ENCODE measurements at places on chromosomes 13 and 19.
A peak's percentile ranks its signal among the peaks of the same experiment; 100 is the strongest.

DNA sequence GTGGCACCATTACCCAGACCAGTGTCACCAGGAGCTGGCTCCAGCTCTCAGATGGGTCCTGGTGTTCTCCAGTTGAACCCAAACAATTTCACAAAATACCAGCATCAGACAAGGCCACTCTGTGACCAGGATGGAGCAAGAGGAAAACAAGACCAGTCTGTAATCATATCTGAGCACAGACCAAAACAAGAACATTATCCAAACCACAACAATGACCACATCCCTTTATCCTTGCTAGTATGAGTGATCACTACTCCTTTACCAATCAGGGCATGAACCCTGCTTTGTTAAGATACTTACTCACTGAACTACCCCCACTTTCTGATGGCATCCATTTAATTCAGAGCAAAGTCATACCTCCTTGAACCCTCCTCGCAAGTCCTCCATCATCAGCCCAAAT, 145.9 kb downstream of the NUFIP1 start:
- no peaks in the 10 kb centered on the region for H3K27me3 ChIP-seq
- H3K4me1 ChIP-seq = no peaks in the 10 kb centered on the region
- no peak overlapping the region for H3K27ac ChIP-seq
- DNase-seq = no peak
- no peak overlapping the region for H3K4me3 ChIP-seq
- H3K36me3 ChIP-seq = no peaks in the 10 kb centered on the region

GRCh38 chr19:46484656-46485055, 11.0 kb downstream of the PNMA8B start:
- H3K27ac ChIP-seq = no peak overlapping the region
- peaks cover 5% of the 10 kb centered on the region for H3K27me3 ChIP-seq
- H3K4me1 ChIP-seq = peaks cover 3% of the 10 kb centered on the region

- DNase-seq = no peak
- H3K36me3 ChIP-seq = no peaks in the 10 kb centered on the region
- H3K27me3 ChIP-seq = no peaks in the 10 kb centered on the region
- H3K4me3 ChIP-seq = no peak overlapping the region
These were observed 192.6 kb upstream of the UBL3 start for GRCh38 chr13:30042891-30043630.

DNA sequence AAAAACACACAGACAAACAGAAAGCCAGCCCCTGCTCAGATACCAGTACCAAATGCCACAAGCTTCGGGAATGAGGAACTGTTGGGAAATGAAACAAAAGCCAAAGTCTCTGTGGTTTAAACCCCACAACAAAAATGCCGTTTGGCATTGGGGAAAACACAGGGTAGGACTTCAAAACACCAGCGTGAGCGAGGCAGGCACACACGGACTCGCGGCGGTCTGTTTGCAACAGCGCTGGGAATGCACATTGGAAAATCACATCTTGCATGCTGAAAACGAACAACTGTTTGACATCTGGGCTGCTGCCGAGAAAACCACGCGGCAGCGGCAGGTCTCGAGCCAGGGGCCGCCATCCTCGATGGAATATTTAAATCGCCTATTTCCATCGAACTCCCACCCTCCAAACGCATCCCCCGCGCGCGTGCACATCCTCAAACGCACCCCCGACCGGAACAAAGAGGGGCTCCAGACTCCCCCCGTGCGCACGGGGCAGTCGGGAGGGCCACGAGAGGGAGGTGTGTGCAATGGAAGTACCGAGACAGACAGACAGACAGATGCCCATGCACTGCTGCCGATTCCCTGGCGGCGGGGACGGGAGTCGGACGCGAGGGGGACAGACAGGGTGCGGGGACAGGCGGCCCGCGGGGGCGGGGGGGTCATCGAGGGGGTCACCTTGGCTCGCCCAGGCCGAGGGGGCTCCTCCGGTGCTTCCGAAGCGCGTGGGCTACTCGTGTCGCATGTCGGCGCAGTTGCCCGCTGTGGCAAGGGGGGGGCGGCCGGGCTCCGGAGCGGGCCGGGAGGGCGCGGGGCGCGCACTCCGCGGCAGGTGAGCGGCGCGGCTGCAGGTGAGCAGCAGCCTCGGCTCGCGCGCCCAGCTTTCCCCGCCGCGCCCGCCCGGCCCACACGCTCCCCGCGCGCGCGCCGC, at the start of gene GPR12:
Gene GPR12 (minus strand): TSS at position 880 of the 925 bp plus-strand sequence. CDS start 959 bp downstream, outside the sequence.
- no peak for DNase-seq
- H3K27me3 ChIP-seq = peaks cover 4% of the 10 kb centered on the region
- H3K27ac ChIP-seq = no peak within 1 kb of the TSS
- H3K4me1 ChIP-seq = no peaks in the 10 kb centered on the region
- H3K36me3 ChIP-seq = no peaks in the 10 kb centered on the region

DNA sequence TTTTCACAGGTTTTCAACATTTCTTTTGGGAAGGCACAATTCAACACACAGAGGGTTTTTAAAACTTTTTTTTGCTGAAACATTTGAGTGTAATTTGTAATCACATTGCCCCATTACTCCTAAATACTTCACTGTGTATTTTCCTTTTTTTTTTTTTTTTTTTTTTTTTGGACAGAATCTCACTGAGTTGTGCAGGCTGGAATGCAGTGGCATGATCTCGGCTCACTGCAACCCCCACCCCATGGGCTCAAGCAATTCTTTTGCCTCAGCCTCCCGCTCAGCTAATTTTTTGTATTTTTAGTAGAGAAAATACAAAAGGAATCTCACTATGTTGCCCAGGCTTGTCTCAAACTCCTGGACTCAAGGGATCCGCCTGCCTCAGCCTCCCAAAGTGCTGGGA, 14.8 kb upstream of the DNAJC15 start:
- H3K27ac ChIP-seq = no peak overlapping the region
- no peak for DNase-seq
- no peaks in the 10 kb centered on the region for H3K4me1 ChIP-seq
- no peak overlapping the region for H3K4me3 ChIP-seq

GRCh38 chr19:55173714-55174409, 6.2 kb downstream of the SYT5 start:
- peaks cover 10% of the 10 kb centered on the region for H3K4me1 ChIP-seq
- H3K27ac ChIP-seq = no peak overlapping the region
- DNase-seq = no peak
- H3K27me3 ChIP-seq = peaks cover 44% of the 10 kb centered on the region

GRCh38 chr13:111080642-111081041, 34.5 kb upstream of the ARHGEF7 start:
- H3K27me3 ChIP-seq = no peaks in the 10 kb centered on the region
- H3K4me1 ChIP-seq = no peaks in the 10 kb centered on the region
- H3K4me3 ChIP-seq = no peak overlapping the region
- no peak for DNase-seq
- H3K36me3 ChIP-seq = no peaks in the 10 kb centered on the region
- H3K27ac ChIP-seq = no peak overlapping the region

DNA sequence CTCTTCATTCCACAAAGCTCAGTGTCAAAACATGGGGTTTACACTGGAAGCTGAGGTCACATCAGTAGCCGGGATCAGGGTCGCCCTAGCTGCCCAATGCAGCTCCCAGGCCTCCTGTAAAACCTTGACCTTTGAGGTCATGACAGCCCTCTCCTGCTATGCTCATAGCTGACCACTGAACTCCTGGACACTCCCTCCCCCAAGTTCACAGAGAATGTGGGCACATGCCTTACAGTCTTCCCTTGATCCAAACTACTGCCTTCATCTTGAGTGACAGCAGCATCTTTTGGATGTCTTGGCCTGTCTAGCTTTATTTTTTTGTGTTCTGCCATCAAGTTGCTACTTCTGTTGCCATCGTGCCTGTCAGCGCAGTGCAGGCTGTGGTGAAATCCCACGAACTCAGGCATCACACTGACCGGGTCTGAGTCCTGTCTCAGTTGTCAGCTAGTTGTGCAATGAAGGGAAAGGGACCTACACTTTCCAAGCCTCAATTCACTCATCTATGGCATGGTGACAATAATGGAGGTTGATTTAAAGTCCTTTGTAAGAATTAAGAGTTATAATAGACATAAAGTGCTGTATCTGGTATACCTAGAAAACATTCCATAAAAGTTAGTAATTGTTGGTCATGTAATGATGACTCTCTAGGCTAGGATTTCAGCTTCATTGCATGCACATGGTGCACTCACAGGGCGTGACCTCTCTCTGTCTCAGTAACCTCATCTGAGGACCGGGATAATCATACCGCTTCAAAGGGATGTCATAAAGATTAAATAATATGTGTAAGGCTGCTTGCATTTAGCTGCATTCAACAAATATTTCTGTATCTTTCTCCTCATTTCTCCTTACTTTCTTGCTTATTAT, 16.4 kb upstream of the ALOX5AP start:
- H3K36me3 ChIP-seq = no peaks in the 10 kb centered on the region
- no peaks in the 10 kb centered on the region for H3K4me1 ChIP-seq
- no peak overlapping the region for H3K4me3 ChIP-seq

GRCh38 chr13:113493315-113493951, 2.9 kb upstream of the DCUN1D2 start:
- no peak for DNase-seq
- H3K4me3 ChIP-seq = no peak overlapping the region
- H3K36me3 ChIP-seq = no peaks in the 10 kb centered on the region
- H3K27ac ChIP-seq = peak overlapping the region; percentile 0
- no peaks in the 10 kb centered on the region for H3K27me3 ChIP-seq

DNA sequence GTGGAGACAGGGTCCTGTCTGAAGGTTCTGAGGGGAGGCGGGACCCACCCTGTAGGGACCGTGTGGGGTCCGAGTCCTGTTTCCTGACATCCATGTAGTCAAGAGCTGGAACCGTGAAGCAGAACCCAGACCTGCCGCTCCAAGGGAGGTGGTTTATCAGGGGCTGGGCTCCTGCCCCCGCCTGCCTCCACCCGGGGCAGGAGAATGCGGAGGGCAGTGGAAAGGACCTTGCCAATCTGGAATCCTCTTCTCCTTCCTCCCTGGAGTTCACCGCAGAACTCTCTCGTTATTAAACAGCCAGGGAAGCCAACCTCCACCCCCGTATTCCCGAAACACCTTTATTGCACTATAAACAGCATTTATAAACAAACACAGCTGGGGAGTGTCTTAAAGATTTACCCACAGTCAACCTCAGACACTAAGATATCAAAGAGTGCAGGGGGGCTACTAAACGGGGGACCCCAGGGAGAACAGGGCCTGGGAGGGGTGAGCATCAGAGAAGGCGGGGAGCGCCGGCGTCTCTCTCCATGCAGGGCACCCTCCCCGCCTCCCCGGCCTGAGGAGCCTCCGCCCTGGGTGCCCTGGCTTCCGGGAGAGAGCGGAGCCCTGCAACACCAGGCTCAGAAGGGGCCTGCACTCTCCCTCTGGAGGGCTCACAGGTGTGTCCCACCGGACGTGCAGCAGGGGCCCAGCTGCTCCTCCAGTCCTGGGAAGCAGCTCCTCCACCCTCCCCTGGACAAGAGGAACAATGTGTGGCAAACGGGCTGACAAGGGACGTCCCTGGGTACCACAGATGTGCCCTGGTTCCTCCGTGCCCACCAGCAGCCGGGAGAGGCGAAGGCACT, 3.6 kb downstream of the C2CD4C start:
- DNase-seq = no peak
- H3K4me3 ChIP-seq = no peak overlapping the region
- H3K4me1 ChIP-seq = peaks cover 8% of the 10 kb centered on the region
- no peaks in the 10 kb centered on the region for H3K36me3 ChIP-seq
- no peak overlapping the region for H3K27ac ChIP-seq
- no peaks in the 10 kb centered on the region for H3K27me3 ChIP-seq

- peak overlapping the region; percentile 16 for H3K4me3 ChIP-seq
- H3K27me3 ChIP-seq = no peaks in the 10 kb centered on the region
- H3K4me1 ChIP-seq = peaks cover 11% of the 10 kb centered on the region
- DNase-seq = no peak
- no peak overlapping the region for H3K27ac ChIP-seq
These were observed 2.8 kb downstream of the S1PR5 start for GRCh38 chr19:10514211-10515145.

DNA sequence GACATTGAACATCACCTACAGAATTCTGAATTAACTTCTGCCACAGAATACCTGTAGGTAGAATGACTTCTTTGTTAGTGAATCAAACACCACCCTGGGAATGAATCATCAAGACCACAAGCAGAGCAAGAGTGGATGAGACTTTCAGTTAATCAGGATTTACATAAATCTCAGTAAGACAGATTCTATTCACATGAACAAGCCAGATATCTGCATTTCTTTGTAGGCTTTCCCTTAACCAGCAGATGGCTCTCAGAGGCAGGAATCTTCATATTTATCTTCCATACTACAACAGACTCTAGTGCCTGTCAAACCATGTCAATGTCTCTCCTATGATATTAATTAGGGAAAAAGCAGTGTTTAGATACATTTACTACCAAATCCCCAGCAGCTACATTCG, 412.1 kb downstream of the KLF12 start:
- no peaks in the 10 kb centered on the region for H3K27me3 ChIP-seq
- H3K4me3 ChIP-seq = no peak overlapping the region
- no peaks in the 10 kb centered on the region for H3K36me3 ChIP-seq
- H3K27ac ChIP-seq = no peak overlapping the region
- peaks cover 7% of the 10 kb centered on the region for H3K4me1 ChIP-seq
- DNase-seq = no peak

DNA sequence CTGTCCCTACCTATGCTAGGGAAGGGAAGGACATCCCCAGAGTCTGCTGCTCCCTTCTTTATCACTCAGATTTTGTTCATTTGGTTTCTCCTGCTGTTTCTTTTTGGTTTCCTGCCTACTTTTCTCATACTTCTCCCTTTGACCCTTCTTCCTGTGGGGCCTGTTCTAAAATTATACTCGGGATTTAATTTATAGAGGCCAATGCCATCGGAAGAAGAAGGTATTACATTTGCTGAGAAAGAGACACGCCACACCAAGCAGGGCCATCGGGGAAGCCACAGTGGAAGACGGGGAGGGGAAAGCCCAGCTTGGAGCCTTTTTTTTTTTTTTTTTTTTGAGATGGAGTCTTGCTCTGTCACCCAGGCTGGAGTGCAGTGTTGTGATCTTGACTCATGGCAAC, 46.8 kb upstream of the FARP1 start:
- H3K4me3 ChIP-seq = no peak overlapping the region
- DNase-seq = no peak
- no peaks in the 10 kb centered on the region for H3K27me3 ChIP-seq
- no peaks in the 10 kb centered on the region for H3K4me1 ChIP-seq
- H3K36me3 ChIP-seq = no peaks in the 10 kb centered on the region
- no peak overlapping the region for H3K27ac ChIP-seq

DNA sequence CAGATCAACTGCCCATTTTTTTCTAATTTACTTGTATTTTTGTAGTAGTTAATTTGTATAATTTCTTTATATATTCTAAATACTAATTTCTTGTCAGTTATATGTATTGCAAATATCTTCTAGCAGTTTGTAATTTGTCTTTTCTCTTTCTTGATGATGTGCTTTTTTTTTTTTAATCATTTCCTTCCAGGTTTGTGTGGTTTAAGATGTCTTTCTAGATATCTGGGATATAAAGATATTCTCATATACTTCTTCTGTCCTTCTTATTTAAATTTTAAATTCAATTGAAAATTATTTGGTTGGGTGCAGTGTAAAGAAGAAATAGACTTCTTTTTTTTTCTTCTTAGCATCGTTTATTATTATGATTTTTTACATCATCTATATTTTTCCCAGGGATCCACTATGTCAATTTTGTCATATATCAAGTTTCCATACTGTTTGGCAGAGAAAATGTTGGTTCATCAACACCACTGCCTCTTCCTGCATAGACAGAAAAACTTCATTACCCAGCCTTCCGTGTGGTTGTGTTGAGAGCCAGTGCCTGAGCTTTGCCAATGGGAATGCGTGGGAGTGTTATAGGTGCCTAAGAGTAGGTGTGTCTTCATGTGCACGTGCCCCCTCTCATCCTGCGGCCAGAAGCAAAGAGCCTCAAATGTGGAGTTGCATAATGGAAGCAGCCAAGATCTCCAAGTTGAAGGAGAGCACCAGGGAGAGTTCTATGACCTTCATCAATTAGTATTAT, 15.8 kb downstream of the CPB2 start:
- H3K27ac ChIP-seq = no peak overlapping the region
- no peaks in the 10 kb centered on the region for H3K36me3 ChIP-seq
- H3K4me3 ChIP-seq = no peak overlapping the region
- H3K4me1 ChIP-seq = no peaks in the 10 kb centered on the region
- no peaks in the 10 kb centered on the region for H3K27me3 ChIP-seq
- DNase-seq = no peak
